Activated T-helper 1 cell treated with anti-CD3 and anti-CD28 coated beads, Interleukin-12 subunit alpha, Interleukin-12 subunit beta, Interleukin-2, Interleukin-4 antibody, amounts not matched to agents 30 ng/mL and 10 ng/mL and 1 ng/mL, durations not matched to agents 14 hours and 24 hours and 36 hours (primary cell): ENCODE measurements at places on chromosomes 1 and 21.

DNA sequence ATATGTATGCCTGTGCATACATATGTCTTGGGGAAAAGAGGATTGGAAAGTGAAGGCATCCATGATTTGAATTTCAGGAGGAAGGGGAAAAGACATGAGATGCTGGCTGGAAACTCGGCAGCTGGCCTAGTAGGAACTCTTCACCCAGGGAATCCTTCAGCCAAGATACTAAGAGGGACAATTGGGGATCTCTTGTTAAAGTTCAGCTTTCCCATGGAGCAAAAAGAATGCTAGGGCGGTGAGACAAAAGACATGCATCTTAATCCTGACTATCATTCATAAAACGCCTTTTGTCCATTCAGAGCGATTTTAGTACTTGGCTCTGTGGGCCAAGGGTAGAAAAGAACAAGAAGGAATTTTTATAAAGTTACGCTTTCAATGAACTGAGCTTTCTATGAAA, 20.5 kb downstream of the PDPN start:
- DNase-seq, result no peak

- no peak for DNase-seq
Observed at GRCh38 chr21:27582246-27582947, 615.5 kb upstream of the ADAMTS5 start.

- DNase-seq, result no peak
Observed at GRCh38 chr1:228756457-228756856, 21.2 kb downstream of the RHOU start.

DNA sequence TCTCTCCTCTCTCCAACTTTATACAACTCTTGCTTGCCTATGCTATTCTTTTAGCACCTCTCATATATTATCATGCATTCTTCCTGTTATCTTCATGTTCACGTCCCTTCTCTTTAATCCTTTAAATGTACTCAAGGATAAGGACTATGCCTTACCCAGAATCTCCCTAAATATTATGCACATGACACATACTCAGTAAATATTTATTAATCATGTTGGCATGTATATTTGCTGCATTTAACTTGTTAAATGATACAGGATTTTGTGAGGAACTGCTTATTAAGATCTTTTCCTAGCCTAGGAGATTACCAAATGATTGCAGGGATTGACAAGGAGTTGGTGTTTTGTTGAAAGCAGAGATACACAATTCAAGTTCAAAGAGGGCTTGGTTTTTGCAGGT, 109.4 kb downstream of the RGS2 start:
- no peak for DNase-seq

DNA sequence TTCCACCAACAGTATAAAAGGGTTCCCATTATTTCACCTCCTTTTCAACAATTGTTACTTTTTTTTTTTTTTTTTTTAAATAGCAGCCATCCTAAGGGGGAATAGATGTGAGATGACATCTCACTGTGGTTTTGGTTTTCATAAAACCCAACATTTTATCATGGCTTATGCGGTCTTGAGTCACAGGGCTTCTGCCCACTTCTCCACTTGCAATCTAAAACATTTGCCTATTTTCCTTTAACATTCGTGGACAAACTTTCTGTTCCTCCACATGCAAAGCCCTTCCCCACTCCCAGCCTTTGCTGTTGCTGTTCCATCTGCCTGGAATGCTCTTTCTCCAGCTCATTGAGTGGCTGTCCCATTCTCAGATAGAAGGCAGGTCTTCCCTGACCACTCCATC, 239.7 kb upstream of the KCNK2 start:
- no peak for DNase-seq

DNA sequence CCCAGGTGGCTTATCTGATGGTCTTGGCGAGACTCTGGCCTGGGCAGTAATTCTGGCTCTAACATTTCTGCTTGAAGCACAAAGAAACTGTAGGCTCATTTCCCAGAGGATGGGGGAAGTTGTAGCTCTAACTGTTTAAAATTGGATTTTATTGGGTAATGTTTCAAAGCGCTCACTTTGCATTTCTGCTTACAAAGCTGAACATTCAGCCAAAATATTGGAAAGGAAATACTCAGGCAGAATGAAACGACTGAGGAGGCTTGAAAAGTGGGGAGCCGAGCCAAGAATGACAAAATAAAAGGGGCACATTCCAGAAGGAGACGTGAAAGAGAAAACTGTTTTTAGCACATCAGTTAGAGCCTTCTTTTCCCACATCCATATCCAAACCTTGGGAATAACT, 202.6 kb downstream of the GRIK1 start:
- no peak for DNase-seq

DNA sequence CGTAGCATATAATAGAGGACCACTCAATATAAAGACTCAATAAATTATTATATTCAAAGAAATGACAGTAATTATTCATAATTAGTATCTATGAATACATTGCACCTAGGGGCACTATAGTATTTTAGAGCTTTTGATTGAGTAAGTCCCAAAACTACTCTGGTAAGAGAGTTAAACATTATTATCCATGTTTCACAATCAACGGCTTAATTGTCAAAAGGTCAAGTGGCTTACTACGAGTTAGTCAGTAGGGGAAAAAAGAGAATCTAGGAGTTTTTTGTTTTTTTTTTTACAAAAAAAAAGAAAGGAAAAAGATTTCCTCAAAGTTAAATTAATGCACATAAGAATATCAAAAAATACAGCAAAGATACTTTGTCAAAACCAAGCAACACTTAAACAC, 20.4 kb upstream of the LAMC1 start:
- DNase-seq, result no peak

DNA sequence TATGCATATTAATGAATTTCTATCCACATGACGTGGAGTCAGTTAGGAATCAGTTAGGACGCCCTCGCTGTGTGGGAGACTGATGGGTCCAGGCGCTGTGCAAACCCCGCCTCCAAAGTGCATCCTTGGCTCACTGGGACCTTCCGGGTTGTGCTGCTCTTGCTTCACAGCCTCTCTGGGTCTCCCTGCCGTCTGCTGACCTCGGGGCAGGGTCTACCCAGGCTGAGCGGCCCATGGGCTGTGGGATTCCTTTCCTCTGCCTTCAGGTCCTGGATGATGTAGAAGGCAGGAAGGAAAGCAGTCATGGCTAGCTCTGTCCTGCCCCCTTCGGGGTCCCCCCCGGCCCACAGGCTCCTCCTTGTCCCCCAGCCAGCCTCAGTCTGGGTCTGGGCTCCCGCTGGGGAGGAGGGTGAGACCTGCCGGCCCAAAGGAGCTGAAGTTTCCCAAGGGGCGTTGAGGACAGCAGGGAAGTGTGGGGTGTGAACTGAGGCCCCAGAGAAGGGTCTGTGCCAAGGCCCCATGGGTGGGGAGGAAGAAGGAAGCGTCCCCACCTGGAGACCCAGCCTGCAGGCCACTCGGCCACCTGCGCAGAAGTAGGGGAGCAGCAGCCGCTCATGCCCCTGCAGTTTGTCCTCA, 24.6 kb upstream of the CDK11A start:
- DNase-seq, result no peak

DNA sequence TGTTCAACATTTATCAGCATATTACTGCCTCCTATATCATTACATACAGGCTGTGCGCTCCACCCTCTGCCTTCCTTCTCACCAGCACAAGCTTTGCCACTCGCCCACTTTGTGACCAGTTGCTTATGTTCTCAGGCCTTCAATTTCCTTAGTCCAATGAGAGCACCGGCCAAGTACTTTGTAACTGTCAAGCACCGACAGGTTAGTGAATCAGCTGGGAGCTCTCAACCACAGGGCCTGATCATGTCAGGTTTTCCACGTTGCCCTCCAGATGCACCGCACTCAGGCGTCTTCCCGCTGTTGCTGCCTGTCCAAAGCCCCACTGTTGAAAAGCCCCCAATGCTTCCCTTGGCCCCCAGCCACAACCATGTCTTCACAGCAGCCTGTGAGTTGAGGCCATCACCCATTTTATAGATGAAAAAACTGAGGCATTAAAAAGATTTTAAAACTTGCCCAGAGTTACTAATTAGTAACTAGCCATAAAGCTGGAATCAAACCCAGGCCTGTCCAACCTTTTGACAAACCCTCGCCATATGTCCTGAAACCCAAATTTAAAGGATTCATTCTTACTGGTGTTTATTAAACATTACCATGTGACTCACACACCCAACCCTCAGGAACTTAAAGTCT, 3.4 kb upstream of the KCNN3 start:
- no peak for DNase-seq

- no peak for DNase-seq
Observed at GRCh38 chr1:58011978-58012377, 534.5 kb downstream of the OMA1 start.

DNA sequence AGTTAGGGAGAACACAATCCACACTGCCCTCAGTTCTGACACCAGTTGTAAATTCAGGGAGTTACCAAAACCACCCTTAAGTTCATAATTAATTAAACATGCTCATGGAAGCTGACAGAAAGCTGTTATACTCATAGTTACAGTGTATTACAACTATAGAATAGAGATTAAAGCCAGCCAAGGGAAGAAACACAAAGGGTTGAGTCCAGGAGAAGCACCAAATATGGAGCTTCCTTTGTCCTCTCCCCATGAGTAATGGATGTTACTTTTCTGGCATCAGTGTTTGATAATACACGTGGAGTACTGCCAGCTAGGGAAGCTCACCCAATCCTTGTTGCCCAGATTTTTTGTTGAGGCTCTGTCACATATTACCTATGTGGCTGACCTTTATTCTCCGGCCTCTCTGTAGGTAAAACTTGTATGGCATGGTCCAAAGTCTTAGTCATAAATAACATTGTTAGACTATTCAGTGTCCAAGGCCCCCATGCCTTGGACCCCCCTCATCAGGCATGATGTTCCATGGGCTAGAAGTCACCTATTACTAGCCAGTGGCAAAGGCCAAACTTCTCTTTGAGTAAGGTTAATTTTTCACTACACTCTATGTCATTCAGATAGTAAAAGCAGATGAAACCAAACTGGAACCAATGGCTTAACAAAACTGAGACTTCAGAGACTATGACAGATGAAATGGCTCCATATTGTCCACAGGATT, 175.7 kb downstream of the GPR52 start:
- DNase-seq, result no peak

DNA sequence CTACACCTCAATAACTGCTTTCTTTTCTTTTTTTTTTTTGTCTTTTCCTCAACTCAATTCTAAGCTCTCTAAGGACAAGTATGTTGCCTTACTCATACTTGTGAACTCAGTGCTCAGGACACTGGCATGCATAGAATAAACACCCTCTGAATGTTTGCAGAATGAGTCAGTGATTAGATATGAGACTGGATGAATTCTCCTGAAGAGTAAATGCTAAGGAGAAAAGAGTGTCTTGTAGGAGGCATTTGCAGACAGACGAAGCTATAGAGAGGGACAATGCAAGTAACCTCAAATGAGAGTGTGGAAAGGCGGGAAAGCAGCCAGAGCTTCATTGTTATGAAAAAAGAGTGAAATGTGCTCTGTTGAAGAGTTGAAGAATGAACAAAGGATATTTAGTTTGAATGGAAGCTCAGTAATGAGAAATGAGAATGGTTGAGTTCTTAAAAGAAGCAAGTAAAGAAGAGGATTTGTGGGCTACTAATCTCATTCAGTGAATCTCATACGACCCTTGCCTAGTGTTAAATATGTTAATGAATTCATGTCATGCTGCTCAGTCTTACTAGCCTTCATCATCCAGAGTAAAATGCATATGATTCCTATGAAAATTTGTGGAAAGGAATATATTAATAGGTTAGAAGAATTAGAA, 166.1 kb upstream of the DPYD start:
- no peak for DNase-seq

DNA sequence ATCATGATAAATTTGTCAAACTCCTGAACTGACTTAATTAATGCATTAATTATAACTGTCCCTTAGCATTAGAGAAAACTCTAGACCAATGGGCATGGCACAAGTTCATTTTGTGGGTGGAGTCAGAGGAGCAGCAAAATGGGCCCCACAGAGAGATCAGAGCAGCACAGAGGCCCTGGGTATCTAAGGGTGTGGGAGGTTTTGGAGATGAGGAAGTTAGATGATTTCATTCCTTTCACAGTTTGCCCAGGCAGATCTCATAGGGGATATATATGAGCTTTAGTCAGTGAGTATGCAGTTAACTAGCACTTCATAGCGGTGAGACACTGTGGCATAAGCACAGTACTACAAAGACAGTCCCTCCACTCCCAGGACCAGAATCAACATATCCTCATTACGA, 117.3 kb downstream of the MAB21L3 start:
- no peak for DNase-seq

DNA sequence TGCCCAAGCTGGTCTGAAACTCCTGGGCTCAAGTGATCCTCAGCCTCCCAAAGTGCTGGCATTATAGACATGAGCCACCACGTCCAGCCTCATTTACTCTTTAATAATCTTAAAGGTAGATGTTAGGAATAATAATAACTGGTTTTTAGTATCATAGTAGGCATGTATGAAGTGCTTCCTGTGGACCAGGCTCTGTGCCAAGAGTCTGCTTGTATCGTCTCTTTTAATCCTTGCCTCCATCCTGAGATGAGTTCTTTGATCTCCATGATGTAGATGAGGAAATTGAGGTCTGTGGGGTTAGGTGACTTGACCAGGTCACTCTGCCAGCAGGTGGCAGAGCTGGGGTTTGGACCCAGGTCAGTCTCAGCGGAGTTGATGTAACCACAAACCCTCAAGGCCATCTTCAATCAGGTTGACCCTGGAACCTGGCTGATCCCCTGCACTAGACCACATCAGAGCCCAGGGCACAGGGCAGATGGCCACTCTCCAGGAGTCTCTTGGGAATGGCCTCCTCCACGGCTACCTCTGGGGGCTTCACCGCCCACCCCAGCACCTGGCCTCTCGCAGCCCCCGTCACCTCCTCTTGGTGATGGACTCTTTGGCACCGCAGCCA, 11.3 kb downstream of the EFHD2 start:
- no peak for DNase-seq

- DNase-seq, result no peak
Observed at GRCh38 chr21:21788591-21788990, 790.4 kb downstream of the NCAM2 start.

- DNase-seq, result no peak
Observed at GRCh38 chr1:198519639-198520501, 20.6 kb downstream of the ATP6V1G3 start.

DNA sequence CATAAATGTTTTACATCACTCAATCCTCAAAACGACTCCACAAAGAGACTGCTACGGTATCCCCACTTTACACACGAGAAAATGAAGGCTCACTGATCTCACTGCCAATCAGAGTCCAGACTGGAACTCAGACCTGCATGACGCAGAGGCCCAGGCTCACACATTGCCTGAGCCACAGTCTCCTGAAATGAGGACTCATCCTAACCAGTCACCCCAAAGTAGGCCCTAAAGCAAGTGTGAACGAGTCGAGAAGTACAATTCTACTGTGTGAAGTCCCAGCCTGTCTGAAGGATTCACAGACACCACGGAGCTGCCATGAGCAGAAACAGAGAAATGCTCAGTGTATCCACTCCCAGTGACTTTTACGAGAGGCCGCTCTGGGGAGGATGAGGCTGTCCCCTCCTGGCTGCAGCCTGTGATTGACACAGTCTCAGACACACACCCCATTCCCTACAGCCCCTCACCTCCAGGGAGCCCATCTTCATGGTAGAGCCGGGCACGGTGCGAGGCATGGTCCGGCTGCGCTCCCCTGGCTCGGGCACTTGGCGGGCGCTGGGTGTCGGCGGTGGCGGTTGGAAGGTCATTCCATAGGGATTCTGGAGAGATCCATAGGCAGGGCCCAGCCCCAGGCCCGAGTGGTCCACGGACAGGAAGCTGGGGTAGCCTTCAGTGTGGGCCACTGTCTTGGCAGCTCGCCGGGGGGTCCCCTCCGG, 26.7 kb upstream of the COL16A1 start:
- no peak for DNase-seq
